ENCODE measurements at places on chromosomes 12 and 14.

GRCh38 chr14:103122947-103123633 lies at the start of gene TNFAIP2:
TNFAIP2 (plus strand) TSS chr14:103123461; CDS start chr14:103126458, 2,997 bp downstream.
- no peak for DNase-seq

DNA sequence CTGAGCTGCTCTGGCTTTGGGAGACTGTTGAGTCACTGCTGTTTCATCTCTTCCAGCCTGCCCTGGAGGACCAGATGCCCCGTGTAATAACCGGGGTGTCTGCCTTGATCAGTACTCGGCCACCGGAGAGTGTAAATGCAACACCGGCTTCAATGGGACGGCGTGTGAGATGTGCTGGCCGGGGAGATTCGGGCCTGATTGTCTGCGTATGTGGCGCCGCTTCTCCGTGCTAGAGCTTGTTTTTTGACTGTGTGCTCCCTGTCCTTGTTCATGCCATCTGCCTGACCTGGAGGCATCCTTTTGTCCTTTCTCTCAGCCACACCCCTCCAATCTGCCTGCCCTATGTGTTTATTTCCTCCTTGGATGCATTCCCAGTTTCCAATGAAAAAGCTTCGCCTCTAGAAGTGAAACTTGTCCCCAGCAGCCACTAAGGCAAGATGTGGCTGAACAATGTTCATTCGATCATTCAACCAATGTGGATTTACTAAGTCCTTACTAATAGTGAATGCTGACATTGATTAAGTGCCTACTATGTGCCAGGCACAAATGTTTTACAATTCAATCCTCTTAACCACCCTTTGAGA lies 98.6 kb downstream of the NT5DC3 start:
- no peak for DNase-seq

GRCh38 chr12:109202770-109203169 lies 86.4 kb downstream of the ACACB start:
- DNase-seq = no peak

DNA sequence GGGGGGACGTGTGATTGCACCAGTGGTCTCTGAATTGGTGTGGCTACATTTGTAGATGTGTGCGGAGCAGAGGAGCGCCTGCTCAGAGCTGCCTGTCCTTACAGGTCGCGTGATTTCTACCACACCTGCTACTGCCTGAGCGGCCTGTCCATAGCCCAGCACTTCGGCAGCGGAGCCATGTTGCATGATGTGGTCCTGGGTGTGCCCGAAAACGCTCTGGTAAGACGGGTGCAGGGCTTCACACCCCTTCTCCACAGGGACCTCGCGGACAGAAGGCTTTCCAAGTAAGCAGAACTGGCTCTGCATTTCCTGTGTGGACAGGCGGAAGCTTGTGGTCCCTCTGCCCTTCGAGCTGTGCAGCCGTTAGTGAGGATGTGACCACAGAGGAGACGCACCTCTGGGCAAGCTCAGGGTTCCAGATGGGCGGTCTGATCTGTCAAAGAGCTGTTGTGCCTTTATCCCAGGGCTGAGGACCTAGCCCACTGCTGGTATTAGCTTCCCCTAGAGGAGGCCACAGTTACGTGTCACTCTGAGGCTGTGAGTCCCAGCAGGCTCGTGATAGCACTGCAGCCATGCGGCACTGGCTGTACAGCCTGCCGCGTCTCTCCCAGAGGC lies 47.7 kb downstream of the MAX start:
- DNase-seq = no peak

GRCh38 chr14:32019276-32019675 lies 57.8 kb upstream of the ARHGAP5 start:
- no peak for DNase-seq
